OCI-LY7 (cell line): ENCODE measurements at places on chromosomes 12 and 14.

DNA sequence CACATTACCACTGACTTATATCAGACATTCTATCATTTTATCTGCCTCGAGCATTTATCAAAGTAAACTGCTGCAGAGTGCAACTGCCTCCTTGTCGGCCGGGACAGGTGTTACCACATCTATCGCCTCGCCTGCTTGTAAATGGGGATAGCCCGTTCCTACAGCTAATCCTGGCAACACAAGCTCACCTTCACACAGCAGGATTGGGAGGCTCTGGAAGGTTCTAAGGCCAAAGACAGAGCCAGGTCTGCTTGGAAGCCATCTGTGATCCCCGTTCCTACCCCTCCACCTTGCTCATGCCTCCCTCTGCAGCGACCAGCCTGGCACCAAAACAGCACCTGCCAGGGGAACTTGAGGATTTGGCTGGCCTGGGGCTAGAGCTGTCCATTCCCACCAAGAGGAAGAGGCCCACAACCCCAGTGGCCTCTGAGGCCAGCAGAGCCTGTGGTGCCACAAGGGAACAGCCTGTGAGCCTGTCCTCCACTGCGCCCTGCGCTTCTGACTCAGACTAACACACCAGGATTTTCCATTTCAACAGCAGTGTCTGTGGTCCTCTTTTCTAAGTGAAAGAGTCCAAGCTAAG is 114.8 kb upstream of the DIO3 start:
- no peak for DNase-seq

GRCh38 chr12:7959701-7960121 is 23.7 kb upstream of the SLC2A3 start:
- DNase-seq, result peak; percentile 57

- no peak for DNase-seq
Measured at GRCh38 chr12:57851552-57851951, 5.0 kb upstream of the CTDSP2 start.

- DNase-seq, result peak; percentile 16
Measured at GRCh38 chr12:31928246-31929026, 30.8 kb upstream of the RESF1 start.
